NCI-H2081 treated with DMSO at 0.1 percent for 48 hours (cell line): ENCODE measurements at places on chromosomes 11 and 22.

DNA sequence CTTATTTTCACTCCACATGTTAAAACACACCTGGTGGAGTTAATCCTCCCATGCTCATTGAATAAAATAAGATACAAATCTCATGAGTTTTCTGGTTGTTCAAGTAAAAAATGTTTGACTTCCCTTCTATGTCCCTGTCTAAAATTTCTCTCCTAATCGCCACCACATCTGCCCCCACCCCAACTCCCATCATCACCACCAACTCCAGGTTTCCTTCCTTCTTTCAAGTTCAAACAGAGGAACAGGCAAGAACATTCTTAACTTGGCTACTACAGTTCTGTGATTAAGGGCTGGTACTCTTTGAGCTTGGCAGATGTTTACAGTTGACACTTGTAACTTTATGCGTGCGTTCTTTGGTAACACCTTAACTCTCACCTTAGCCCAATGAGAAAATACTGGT lies 9.1 kb upstream of the PSMA1 start:
- no peak for DNase-seq

DNA sequence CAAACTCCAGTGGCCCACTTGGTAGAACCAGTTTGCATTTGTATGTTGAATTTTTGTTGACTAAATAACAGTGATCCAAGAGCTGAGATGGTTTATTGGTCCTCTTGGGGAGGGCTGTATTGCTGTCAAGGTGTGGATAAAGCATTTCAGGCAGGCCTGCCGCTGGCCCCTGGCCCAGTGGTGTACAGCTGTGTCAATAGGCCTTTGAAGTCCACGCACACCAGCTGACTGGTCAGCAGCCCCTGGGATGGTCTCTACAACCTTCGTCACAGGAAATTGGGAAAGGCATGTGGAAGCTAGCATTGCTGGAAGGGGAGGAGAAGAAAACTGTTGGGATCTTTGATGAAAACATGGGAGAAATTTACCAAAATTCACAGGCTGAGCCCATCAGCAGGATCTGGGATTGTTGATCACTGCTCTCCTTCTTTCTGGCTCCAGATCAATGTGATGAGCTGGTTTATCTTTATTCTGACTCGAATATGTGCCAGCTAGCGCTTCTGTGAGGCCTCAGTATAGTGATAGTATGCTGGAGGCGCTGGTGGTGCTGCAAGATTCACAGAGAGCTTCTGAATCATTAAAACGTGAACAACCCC lies 12.5 kb upstream of the E2F8 start:
- DNase-seq = no peak

- DNase-seq = no peak
These were observed 220.9 kb upstream of the PITPNB start for GRCh38 chr22:28139961-28140360.

GRCh38 chr22:50304528-50305392 lies 2.7 kb downstream of the PLXNB2 start:
- no peak for DNase-seq

GRCh38 chr11:8925711-8926110 lies 7.0 kb downstream of the C11orf16 start:
- no peak for DNase-seq

DNA sequence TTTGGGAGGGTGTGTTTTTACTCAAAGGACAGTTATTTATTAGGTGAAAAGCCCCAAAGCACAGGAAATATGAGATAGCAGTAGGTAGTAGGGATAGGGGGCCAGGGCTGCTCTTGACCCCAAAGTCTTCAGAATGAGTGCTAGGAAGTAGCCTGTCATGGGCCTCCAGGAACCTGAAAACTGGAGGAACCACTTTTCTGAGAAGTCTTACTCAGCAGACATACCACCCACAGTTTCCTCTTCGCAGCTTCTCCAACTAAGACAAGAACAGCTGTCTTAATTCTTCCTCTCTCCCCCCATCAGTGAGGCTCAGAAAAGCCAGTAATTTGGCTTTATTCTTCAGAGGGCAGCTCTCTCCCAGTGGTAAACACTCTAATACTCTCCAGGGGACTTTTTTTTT lies 84.0 kb upstream of the CTSC start:
- DNase-seq = no peak

- no peak for DNase-seq
These were observed 64.8 kb upstream of the TIMP3 start for GRCh38 chr22:32736746-32737145.

DNA sequence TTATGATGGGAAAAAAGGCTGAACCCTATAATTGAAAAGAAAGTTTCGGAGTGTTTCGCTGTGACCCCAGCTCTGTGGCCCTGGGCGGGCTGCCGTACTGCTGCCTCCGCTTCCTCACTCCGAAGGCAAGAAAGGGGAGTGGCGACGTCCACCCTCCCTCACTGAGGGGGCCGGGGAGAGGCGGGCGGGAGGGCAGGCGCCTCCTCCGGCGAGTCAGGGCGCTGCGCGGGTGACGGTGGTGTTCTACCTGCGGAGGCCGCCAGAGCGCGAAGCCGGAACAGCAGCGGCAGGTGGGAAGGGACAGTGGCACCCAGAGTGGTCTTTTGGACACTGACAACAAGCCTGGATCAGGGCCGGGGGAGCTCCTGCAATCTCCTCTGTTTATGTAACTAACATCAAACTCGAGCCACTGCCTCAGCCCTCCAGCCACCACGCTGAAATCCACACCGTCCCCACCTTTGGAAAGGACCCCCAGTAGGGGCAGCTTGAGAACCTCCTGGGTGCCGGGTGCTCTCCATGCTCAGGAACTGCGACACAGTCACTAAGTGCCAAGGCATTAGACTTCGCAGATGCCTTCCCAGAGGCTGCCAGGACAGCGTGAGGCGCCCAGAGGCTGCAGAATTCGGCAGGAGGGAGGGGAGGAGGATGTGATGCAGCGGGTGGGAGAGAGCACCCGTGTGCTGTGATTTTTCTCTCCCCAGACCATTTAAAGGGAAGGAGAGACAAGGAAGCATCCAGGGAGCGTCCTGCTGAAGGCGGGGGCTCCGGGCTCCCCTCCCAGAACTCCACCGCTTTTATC lies 25.5 kb downstream of the BID start:
- no peak for DNase-seq

GRCh38 chr11:108912581-108912980 lies 247.7 kb downstream of the DDX10 start:
- DNase-seq = no peak

DNA sequence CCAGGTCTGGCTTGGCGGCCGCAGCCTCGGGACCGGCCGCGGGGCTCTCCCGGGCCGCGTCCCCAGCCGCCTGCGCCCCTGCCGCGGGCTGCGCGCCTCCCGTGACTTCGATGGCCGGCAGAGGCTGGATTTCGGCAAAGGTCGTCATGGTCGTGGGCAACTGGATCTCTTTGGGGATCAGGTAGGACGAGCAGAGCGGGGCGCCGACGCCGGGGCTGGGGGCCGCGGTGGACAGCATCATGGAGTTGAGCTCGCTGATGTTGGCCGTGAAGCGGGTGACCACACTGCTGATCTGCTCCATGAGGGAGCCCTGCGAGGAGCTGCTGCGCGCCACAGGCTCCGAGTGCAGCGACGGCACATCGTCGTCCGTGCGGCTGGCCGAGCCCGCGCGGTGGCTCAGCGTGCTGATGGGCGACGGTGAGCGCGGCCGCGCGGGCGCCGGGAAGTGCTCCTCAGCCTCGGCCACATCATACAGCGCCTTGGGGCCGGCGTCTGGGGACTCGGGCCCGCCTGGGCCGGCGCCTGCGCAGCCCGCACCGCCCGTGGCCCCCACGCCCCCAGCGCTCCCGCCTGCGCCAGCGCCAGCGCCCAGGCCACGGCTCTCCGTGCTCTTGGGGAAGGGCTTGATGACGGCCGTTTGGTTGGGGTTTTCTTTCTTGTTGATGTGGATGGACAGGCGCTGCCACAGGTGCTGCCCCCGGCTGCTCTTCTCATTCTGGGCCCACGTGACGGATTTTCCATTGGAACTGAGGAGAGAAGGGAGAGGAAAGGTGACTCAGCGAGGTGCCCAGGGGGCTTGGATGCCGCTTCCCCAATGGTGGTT lies 171.4 kb upstream of the CTSC start:
- DNase-seq = no peak

DNA sequence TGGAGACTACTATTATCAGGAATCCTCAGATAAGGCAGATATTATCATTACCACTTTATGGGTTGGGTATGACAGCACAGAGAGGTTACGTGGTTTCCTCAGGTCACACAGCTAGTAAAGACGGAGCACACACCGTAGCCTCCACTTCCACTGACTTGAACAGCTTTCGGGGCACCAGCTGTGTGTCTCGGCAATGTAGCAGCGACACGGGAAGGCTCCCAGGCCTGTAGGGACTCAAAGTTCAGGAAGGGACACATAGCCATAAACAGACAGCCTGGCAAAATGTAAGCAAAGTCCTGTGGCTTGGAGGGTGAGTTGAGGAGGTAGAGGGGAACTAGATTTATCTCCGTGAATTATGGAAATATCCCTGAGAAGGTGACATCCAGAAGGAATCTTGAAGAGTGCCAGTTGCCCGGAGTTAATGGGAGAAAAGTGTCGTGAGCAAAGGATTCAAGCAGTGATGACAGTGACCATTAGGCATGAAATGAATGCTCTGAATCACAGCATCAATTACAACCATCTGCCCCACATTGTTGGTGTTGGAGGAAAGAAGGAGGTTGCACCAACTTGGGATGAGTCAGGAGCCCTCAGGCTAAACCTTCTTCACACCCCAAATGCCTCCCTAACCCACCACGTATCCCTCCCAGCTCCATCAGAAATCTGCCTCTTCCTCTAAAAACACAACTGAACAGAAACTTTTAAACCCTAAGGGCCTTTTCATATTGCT lies 106.7 kb upstream of the ASPHD2 start:
- no peak for DNase-seq

DNA sequence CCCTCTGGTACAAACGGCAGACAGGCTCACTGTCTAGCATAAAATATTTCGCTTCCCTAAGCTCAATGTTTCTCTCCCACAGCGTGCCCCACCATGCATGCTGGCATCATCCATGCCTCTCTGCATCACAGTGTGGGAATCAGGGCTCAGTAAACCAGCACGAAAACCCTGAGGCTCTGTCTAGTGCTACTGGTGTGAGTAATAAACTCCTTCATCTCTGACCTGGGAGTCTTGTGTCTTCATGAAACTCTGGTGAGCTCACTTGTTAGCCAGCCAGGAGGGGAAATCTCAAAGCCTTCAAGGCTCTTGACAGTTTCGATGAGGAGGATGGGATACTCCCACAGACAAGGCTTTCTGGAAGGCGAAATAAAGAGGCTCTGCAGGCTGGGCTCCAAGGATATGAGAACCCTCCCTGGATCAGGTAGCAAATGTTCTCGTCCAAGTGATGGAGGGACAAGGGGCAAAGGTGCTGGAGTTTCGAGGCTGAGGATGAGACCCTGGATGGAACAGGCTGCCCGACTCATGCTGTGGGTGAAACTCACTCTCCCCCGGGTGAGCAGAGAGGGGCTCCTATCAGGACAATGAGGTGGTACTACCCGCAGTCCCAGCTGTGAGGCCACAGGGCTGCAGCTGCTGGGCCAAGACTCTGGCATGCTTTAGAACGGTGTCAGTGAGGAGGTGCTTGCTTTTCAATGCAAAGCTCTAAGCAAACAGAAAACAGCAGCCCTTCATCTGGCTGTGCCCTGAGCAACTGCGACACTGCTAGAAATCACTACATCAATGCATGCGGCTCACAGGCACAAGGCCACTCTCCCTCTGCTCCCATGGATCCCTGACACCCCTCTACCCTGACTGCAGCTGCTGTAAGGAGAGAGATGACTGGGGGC lies 69.3 kb downstream of the SHANK2 start:
- no peak for DNase-seq

DNA sequence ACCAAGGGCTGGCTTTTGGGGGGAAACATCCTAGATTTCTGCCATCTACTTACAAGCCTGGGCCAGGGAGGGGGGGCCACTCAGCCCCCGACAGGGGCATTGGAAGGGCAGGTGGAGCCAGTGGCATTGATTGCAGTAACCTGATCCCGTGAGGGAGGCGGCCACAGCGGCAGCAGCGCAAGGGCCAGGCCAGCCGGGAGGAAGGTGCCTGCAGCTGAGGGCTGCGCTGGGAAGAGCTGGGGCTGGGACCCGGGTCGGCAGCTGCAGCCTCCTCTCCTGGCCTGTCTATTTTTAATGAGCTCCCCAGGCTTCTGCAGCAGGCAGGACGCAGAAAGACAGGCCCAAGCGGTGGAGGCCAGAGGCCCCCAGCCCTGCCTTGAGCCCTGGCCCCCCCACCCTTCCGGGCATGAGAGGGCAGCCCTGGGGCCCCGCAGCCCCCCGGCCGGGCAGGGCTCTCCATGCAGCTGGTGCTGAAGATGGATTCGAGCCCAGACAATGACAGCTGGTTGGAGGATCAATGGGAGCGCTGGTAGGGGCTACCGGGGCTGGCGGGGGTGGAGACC lies 10.6 kb downstream of the FREY1 start:
- DNase-seq = peak; percentile 80

- no peak for DNase-seq
These were observed 11.9 kb upstream of the SYTL2 start for GRCh38 chr11:85822814-85823213.

DNA sequence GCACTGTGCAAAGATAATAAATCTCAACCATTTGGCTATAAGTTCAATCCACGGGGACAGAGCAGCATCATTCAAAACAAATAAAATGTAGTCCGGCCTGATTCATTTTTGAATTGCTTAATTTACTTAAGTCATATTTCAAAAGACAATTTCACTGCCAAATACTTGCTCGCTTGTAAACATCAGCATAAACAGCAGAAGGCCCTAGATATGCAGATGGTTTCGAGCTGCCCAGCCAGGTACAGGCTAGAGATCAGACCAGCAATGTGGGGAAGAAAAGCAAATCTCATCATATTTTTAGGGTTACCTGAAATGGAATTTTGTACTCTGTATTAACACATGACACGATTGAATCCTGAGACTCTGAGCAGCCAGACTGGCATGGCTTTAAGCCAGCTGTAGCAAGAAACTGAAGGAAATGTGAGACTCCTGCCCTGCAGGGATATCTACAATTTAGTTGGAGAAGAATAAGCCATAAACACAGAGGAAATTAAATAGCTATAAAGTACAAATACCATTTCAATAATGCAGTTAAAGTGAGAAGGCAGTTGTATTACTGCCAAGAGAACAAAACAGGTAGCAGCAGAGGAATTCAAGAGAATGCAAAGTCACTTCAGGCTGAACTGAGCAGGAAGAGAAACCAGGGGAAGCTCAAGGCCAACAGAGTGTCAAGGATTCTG lies 440.3 kb downstream of the ETS1 start:
- no peak for DNase-seq

DNA sequence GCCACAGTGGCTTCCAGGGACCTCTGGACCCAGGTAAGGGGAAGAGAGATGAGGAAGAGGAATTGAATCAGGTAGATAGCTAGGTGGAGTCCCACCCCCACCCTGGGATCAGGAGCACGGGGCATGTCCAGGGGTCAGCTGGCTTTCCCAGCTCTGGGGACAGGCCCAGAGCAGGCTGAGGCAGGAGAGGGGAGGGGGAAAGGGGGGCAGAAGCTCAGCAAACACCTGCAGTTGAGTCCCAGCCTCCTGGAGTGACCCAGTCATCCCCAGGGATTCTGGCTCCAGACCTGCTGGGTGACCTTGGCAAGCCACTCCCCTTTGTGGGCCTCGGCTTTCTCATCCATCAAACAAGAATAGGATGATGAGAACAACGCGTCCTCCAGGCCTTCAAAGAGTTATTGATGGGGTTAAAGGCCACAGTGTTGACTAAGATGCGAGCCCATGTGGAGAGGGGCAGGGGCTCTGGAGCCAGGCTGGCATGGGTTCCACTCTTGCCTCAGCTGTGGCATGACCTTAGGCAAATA lies 16.0 kb downstream of the STARD10 start:
- no peak for DNase-seq
